ENCODE measurements at places on chromosomes 2 and 18.

DNA sequence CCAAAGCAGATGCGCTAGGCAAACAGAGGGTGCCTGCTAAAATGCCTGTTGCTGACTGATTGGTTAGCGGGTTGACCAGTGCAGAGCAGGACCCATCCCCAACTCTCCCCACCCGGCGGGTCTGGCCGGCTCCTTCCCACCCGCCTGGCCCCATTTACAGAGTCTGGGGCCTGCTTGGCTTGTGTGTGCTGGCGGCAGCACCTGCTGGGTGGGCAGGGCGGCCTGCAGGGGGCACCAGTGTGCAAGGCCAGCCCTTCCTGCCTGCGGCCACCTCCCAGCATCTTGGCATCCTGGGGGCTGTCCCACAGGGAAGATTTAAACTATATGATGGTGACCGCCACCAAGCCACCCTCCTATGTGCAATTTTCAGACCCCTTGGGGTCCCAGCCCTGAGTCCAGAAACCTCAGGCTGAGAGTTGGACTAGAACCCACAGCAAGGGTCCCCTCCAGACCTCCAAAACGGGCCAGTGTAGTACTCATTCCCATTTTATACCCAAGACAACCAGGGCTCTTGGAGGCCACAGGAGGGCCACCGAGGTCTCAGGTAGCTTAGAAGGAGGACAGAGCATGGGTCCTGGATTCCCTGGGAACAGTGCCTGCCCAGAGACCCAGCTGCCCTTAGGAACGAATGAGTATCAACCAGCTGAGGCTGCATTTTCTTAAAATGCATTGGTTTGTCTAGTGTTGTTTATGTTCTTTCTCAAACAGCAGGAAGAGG is 173.6 kb downstream of the SMAD7 start:
- DNase-seq = no peak

- DNase-seq = no peak
Measured at GRCh38 chr2:866009-866680, 84.5 kb upstream of the SNTG2 start.

GRCh38 chr2:67083951-67084350 is 313.2 kb upstream of the ETAA1 start:
- no peak for DNase-seq

GRCh38 chr2:215301994-215302393 is 9.9 kb upstream of the ATIC start:
- DNase-seq = no peak

DNA sequence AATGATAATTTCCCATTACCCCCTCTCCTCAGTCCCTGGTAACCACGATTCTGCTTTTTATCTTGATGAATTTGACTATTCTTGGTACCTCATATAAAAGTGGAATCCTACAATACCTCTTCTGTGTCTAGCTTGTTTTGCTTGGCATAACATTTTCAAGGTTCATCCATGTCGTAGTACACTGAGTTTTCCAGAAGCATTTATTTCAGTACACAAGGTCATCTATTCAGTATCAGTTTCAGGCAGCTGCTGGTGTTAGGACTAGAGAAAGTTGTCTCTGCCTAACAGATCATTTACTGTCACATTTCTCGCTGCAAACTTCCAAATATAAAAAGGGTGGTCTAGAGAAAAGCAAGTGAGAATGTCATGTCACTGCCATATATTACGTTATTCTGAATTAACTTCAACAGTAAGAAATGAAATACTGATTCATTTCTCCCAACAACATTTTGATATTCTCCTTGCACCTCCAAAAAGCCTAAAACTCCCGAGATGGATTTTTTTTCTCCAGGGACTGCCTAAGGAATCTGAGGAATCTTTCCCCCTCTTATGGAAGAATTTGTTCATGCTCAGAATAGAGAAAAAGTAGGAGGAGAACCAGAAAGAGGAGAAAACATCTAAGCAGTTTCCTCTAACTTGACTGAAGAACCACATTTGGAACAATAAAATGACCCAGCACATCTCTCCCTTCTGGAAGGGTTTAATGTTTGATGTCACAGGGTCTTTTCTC is 36.0 kb downstream of the CDK15 start:
- DNase-seq = no peak

GRCh38 chr2:224711859-224712665 is 4.1 kb downstream of the CCDC195 start:
- no peak for DNase-seq

DNA sequence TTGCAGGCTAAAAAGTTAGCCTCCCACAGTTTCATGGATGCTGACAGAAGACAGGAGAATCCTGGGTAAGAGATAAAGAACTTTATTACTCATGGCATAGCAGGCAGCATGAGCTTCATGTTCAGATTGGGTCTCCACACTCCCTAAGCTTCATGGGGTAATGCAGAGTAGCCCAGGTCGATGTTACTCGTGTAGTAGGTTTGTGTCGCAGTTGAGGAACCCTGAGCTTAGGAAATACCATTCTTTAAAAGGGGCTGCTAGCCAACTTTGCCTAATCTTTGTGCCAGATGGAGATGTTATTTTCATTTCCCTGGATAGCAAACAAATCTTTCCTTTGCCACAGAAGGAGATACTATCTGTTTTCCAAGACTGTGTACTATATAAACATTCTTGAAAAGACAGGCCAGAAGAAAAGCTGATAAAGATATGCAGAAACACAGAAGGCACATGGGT is 117.6 kb downstream of the LTBP1 start:
- no peak for DNase-seq

- no peak for DNase-seq
Measured at GRCh38 chr18:49459404-49460171, 857 bp downstream of the DYM start.

DNA sequence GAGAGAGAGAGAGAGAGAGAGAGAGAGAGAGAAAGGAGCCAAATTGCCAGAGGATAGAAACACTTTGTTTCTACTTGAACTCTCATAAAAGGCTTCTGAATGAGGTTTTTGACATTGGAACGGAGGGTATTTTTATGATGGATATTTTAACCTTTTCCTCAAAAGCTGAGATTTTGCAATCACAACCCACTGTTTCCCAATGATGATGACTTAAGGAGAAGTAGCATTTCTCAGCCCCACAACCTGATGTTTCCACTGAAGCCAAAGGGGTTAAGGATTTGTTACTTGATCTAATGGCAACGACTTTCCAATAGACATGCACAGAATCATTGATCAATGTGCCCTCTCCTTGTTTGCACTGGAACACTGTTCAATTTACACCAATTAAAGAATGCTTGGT is 67.1 kb upstream of the POU3F3 start:
- DNase-seq = no peak

GRCh38 chr2:235416858-235417499 is 76.9 kb upstream of the AGAP1 start:
- DNase-seq = no peak

DNA sequence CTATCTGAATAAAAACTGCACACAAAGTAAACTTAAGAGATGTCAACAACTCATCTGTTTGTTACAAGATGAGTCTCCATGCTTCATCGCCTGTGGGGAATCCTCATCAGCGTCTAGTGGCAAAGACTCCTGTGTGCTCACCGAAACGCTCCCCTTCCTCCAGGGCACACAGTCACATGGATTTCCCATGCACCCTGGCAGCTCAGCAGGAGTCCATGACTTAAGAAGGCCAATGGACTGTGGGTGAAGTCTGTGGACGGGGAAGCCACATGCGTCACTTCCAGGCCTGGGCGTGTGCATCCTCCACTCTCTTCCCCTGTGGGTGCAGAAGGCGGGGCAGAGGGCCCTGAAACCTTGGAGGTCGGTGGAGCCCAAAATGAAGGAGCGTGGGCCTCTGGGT is 41.1 kb downstream of the ID2 start:
- DNase-seq = no peak

- no peak for DNase-seq
Measured at GRCh38 chr2:98736464-98736889, 5.5 kb upstream of the MGAT4A start.

DNA sequence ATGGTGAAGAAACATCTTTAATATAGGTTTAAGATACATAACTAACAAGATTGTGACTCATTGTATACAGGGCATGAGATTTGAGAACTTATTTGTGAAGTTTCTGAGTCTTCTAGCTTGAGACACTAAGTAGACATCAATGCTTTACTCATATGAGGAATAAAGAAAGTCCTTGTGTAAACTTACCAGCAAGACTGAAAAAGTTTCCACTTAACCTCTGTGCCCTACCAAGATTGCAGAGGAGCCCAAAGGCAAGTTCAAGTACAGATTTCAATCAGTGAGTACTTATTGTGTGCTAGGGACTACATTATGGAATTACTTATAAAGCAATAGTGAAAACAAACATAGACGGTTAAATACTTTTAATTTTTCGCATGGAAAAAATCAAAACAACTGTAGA is 1041.2 kb upstream of the CELF4 start:
- DNase-seq = no peak

GRCh38 chr2:159712929-159713420 is 669 bp downstream of the MARCHF7 start:
- no peak for DNase-seq

GRCh38 chr2:205218056-205218455 is 464.2 kb upstream of the NRP2 start:
- DNase-seq = no peak

- no peak for DNase-seq
Measured at GRCh38 chr2:163610817-163611556, 124.8 kb downstream of the FIGN start.

DNA sequence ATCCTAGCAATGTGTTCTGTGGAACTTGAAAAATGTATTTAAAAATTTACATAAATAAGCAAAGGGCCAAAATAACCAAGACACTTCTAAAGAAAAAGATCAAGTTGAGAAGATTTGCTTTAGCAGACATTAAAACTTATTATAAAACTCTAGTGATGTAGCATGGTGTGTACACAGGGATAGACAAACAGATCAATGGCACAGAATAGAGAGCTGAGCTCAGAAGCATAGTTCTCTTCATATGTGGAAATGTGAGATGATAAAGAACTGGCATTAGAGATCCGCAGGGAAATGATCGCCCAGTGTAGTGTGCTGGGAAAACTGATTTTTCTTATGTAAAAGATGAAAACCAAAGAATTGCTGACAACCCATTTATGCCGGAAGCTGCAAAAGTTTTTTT is 39.4 kb downstream of the SERPINB8 start:
- DNase-seq = no peak

DNA sequence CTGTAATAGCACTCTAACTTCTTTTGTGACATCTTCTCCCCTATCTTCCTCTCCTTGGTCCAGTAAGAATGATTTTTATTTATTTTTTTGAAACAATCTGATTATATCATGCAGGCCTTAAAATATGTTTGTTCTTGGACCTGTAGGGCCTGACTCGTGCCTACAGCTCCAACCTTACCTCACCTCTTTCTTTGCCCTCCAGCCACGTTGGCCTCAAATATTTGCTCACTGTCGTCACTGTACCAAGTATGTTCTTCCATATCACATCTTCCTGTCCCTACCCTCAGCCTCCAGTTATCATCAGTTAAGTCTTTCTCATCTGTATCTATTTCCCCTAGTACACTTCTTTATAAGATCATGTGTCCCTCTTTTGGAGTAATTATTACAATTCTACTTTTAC is 125.5 kb downstream of the CDH7 start:
- no peak for DNase-seq

GRCh38 chr18:61676773-61677434 is 215.9 kb downstream of the RNF152 start:
- DNase-seq = no peak

GRCh38 chr18:75223687-75224347 is 13.2 kb downstream of the TSHZ1 start:
- no peak for DNase-seq

GRCh38 chr2:55141572-55142413 is 90.3 kb downstream of the CLHC1 start:
- no peak for DNase-seq

- DNase-seq = no peak
Measured at GRCh38 chr2:100124761-100125160, 17.6 kb downstream of the AFF3 start.

- DNase-seq = no peak
Measured at GRCh38 chr2:135818937-135819610, 17.9 kb downstream of the LCT start.

DNA sequence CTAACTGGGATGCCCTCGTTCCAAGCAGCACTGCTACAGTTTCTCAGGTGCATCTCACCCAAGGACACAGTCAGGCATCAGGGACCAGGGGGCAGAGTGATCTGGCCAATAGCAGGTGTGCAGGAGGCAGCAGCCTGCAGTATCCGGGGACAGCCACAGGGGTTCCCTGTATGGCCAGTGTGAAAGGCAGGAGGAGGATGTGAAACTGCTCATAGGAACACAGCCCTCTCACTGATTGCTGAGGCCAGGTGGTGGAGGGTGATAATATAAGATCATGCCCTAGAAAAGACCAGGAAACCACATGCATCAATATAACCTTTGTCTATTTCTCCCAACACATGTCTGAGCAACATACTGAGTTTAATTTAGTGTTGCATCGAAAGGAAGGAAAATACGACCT is 112.7 kb upstream of the TACR1 start:
- DNase-seq = no peak

- no peak for DNase-seq
Measured at GRCh38 chr2:99648178-99648844, 158.5 kb upstream of the REV1 start.

- DNase-seq = no peak
Measured at GRCh38 chr2:222303045-222303827, 4.4 kb upstream of the PAX3 start.

DNA sequence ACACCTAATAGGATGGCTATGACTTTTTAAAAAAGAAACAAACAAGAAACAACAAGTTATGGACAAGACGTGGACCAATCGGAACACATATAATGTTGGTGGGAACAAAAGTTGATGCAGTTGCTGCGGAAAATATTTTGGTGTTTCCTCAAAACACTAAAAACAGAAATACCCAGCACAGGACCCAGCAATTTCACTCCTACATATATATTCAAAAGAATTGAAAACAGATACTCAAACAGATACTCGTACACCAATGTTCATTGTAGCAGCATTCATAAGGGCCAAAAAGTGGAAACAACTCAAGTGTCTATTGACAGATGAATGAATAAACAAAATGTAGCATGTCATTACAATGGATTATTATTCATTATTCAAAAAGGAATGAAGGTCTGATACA is 12.1 kb downstream of the CCDC141 start:
- no peak for DNase-seq

GRCh38 chr2:47169784-47170183 is 14.7 kb upstream of the STPG4 start:
- DNase-seq = no peak

- no peak for DNase-seq
Measured at GRCh38 chr2:54435325-54436226, 20.6 kb upstream of the SPTBN1 start.

GRCh38 chr18:76989647-76990190 is 142.9 kb downstream of the MBP start:
- DNase-seq = no peak

DNA sequence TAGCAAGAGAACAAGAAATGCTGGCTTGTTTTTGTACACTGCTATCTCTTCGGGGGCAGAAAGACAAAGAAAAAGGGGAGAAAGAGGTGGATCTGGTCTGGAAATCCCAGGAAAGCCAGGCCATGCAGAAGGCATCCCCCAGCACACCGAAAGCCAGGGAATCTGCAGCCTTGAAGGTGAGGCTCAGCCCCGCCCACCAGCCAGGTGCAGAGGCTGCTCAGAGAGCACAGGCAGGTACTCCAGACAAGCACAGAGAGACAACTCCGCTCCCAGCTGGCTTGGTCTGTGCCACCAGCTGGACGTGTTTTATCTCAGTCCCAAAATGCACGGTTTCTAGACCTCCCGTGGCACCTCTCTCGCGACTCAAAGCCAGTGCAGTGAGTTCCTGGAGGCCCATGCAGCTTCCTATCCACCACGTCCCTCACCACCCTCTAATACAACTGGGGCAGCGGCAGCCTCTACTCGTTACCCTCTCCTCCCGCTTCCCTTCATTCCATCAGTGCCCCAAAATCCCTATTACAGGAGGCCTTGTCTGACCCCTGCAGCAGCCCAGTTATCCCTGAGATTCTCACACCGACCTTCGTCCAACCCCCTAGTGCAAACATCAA is 62.8 kb downstream of the HDAC4 start:
- no peak for DNase-seq

All from cerebellar nuclear complex (tissue), 1 donor.